ENCODE measurements at places on chromosomes 3 and 15. TPM values are rescaled to one million over a fixed set of nuclear protein-coding genes. Genes with fewer than 3 reads are reported as not detected.

TMEM212 gene
- not detected for total RNA-seq

SUCNR1 gene
- 0.18 TPM for total RNA-seq

CLRN1 gene
- total RNA-seq = not detected

ALPK3 gene
- 461 TPM for total RNA-seq

NPAP1 gene
- not detected for total RNA-seq

PATL2 gene
- 0.74 TPM for total RNA-seq

LMAN1L gene
- total RNA-seq = not detected

TMEM42 gene
- total RNA-seq = 7.5 TPM

TMEM266 gene
- 7.9 TPM for total RNA-seq

SEMA3B gene
- 6.8 TPM for total RNA-seq

DNA sequence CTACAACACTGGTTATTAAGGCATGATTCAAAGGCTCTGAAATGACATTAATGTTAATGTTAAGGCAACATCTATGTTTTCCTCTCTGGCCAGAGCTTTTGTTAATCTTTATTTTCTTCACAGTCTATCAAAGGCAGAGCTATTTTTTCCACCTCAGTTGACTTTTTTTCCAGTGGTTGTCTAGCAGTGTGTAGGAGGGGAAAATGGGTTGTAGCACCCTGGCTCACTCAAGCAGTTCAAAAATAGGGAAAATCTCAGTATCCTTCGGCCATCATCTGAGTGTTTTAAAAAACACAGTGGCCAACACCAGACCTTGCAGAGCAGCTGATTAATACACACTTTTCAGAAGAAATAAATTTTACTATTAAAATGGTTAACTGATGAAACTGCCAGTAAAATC, 21.4 kb downstream of the CBLB start:
- DNase-seq = no peak

DNA sequence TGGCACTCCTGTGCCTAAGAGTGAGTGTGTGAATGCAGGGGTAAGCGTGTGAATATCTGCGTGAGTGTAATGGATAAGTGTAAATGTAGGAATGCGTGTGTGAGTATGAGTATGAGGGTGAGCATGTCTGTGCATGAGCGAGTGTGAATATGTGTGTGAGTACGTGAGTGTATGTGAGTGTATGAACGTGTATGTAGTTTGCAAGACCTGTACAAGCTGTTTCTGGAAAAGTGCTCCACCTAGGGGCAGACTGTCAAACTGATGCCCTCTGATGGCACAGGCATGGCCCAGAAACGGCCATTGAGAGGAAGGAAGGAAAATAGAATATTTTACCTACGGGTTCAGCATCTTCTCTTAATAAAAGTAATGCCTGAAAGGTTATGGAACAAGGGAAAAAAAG, 24.4 kb upstream of the FRMD4B start:
- DNase-seq = peak; percentile 56

DNA sequence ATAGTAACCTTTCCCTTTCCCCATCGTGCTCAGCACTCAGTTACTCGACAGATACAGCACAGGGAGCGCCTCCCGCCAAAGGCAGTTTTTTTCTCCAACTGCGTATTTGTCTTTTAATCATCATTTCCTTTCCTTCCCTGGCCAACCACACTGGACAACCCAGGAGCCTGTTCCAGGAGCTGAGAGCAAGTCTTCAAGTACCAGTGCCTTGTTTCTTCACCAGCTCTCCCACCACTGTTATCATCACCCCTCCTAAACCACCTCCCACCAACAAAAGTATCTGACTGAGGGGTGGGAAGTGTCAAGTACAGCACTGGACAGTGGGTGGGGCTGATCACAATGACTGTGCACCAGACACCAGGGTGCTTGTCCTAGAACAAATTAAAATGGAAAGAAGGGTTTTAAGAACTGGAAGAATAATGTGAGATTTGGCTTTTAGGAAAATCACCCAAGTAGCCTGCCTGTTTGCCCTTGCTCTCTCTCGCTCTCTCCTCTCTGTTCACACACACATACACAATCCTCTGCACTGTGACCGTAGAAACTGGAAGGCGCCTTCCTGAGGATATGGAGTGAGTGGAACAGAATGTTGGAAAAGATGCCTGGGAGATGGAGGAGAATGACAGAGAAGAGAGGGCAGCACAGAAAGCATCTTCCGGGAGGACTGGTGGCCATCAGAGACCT, 126.3 kb downstream of the TNIK start:
- no peak for DNase-seq

GRCh38 chr3:160400030-160400701, 716 bp downstream of the SMC4 start:
- DNase-seq = peak; percentile 65

GRCh38 chr15:68511073-68511991, 67.5 kb upstream of the CORO2B start:
- DNase-seq = peak; percentile 35

Measured in psoas muscle (tissue), 8 donors.